ENCODE measurements at places on chromosomes 4 and X.

DNA sequence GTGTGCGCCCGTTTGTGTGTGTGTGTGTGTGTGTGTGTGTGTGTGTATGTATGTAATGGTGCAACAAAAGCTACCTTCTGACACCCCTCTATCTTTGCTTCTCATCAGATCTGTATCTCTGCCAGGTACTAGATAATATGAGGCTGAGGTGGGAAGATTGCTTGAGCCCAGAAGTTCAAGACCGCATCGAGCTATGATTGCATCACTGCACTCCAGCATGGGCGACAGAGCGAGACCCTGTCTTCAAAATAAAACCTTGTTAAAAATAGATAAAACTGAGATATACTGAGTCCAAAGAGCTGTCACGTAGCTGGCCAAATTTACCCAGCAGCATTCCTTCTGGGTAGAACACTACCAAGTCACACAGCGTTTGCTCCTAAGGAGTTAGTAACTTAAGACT lies 18.4 kb downstream of the NLGN4X start:
- DNase-seq, result no peak

GRCh38 chr4:108209489-108209888 lies 40.8 kb upstream of the LEF1 start:
- DNase-seq, result no peak

GRCh38 chr4:151665785-151666127 lies 95.1 kb downstream of the GATB start:
- DNase-seq, result no peak

DNA sequence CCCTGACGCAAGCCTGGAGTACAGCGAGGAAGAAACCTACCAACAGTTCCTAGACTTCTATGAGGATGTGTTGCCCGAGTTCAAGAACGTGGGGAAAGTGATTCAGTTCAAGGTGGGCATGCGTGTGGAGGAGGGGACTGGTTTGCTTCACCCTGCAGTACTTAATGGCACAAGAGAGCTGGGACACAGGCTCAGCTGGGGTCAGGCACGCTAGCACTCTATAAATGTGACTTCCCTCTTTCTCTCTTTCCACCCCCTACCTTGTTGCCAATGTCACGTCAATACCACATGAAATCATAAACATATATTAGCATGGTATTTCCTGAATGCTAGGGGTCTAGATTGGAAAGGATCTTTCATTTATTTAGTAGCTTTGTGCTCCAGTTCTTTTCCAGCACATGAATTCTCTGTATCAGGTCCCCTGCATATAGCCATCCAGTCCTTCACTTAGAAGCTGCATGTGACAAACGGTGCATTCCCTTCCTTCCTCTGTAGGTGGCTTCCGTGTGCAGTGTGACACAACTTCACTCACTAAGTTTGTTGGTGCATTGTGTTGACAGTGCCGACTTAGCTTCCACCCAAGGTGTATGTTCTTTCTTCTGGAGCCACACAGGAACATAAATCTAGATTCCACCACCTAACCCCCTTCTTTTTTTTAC lies 25.6 kb downstream of the ZRSR2 start:
- no peak for DNase-seq

GRCh38 chr4:186192066-186192612 lies 772 bp downstream of the CYP4V2 start:
- no peak for DNase-seq

GRCh38 chr4:147078362-147078761 lies 132.7 kb upstream of the TTC29 start:
- no peak for DNase-seq

DNA sequence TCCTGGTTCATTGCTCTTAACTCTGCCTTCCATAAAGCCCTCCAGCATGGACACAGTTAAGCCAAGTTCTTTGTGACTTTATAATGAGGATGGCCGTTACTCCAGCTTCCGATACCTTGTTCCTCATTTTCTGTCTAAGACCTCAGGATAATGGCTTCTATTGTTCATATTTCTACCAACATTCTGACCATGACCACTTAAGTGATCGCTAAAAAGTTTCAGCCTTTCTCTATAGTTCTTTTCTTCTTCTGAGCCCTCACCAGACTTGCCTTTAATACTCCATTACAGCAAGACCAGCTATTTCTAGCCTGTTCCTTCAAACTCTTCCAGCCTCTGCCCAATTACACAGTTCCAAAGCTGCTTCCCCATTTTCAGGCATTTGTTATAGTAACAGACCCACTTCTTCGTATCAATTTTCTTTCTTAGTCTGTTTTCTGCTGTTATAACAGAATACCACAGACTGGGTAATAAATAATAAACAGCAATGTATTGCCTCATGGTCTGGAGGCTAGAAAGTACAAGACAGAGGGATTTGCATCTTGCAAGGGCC lies 12.3 kb downstream of the RNF175 start:
- DNase-seq, result no peak

- no peak for DNase-seq
Observed at GRCh38 chr4:163764569-163764968, 270.1 kb downstream of the TMA16 start.

DNA sequence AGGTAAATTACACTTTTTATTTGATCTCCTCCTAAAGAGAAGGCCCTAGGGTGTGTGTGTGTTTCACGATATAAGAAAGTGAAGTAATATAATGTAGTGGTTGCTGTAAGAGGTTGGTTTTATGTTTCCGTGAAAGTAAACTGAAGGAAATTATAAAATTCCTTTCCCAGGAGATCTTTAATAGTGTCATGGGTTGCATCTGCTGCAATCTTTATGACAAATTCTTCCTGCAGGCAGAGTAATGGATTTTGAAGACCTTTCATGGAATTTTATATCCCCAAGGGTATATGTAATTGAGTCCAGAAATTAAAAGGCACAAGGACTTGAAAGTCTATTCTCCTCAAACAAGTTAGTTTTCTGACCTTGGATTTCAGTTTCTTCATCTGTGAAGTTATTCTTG lies 538.6 kb downstream of the ANKRD50 start:
- no peak for DNase-seq

DNA sequence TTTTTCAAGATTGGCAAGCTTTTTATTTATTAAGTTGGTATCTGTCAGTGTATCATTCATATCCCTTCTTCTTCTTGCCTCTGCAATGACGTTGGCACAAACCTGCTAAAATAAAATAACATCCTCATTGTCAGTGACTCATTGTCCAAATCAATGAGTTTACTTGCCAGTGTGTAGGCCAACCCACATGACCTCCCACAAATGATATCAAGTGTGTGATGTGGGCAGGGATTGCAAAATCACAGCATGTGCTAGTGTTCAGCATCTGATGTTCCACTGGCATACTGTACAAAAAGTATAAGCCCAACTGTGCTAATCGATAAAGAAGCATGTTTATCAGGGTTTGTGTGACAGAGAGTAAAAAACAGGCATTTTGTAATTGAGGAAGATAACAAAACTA lies 25.5 kb downstream of the GPAT3 start:
- DNase-seq, result peak; percentile 64
